HT1080 (cell line): ENCODE measurements at places on chromosomes 12 and 14. TPM values are rescaled to one million over a fixed set of nuclear protein-coding genes. Genes with fewer than 3 reads are reported as not detected.

Gene ING4
- total RNA-seq, result 22.3 and 25.5 TPM in 2 replicates

Gene FAM186B
- 0.17 and 0.64 TPM in 2 replicates for total RNA-seq

Gene SMCO3
- not detected in 2 replicates for total RNA-seq

- peak; percentile 68 for DNase-seq
Observed at GRCh38 chr14:81406863-81407262, 6.7 kb upstream of the STON2 start.

DNA sequence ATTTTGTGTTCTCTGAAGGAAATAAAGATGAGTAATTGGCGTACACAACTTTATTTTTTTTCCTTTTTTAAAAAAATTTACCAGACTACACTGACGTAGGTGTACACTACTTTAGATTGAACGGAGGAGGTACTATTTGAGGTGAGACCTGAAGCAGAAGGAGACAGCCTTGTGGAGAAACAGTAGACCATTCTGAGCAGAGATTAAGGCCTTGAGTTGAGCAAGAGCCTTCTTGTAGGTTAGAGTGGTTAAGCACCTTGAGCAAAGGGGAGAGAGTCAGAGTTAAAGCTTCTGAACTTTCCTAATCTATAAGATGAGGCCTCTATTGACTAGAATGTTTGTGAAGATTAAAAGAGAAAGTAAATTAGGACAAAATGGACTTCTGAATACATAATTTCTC is 2.5 kb downstream of the LEMD3 start:
- DNase-seq, result no peak

- DNase-seq, result no peak
Observed at GRCh38 chr12:31508436-31509150, 82.3 kb downstream of the DENND5B start.
